Fibroblast of the aortic adventitia (primary cell): ENCODE measurements at places on chromosomes 7 and 10. TPM values are rescaled to one million over a fixed set of nuclear protein-coding genes. Genes with fewer than 3 reads are reported as not detected.

AZGP1 gene
- total RNA-seq: not detected in 2 replicates

NUB1 gene
- 46.5 and 193 TPM in 2 replicates for total RNA-seq

NPFFR1 gene
- not detected in 2 replicates for total RNA-seq

CDK14 gene
- total RNA-seq: 26.7 and 44.8 TPM in 2 replicates

TMEM184A gene
- total RNA-seq: not detected in 2 replicates

TUBB8 gene
- not detected in 2 replicates for total RNA-seq

ZNF727 gene
- 0.57 TPM in 1 of 2 replicates, not detected in the other for total RNA-seq

IGF2BP3 gene
- total RNA-seq: 2.9 and 116 TPM in 2 replicates

CYP3A4 gene
- total RNA-seq: not detected in 2 replicates

NANOS1 gene
- 2.1 and 2.7 TPM in 2 replicates for total RNA-seq

PRPS1L1 gene
- not detected in 2 replicates for total RNA-seq

LHFPL3 gene
- not detected in 2 replicates for total RNA-seq

GPR26 gene
- under 0.01 TPM in 1 of 2 replicates, not detected in the other for total RNA-seq

CRHR2 gene
- total RNA-seq: not detected in 2 replicates

ZNHIT1 gene
- total RNA-seq: 75.6 and 98.2 TPM in 2 replicates

BEND7 gene
- 2.6 and 3.2 TPM in 2 replicates for total RNA-seq

SORCS3 gene
- total RNA-seq: 0.16 and 0.27 TPM in 2 replicates

DNAJC2 gene
- total RNA-seq: 24.9 and 45.8 TPM in 2 replicates

NEUROG3 gene
- not detected in 2 replicates for total RNA-seq

HOXA1 gene
- total RNA-seq: 0.72 TPM in 1 of 2 replicates, not detected in the other

CYP3A7 gene
- total RNA-seq: 0.74 TPM in 1 of 2 replicates, not detected in the other

ACBD7 gene
- total RNA-seq: 0.99 TPM in 1 of 2 replicates, not detected in the other
